Smooth muscle cell of the umbilical artery (primary cell): ENCODE measurements at places on chromosomes 6 and 20. TPM values are rescaled to one million over a fixed set of nuclear protein-coding genes. Genes with fewer than 3 reads are reported as not detected.

The SOX4 gene
- total RNA-seq = 18.6 and 29.7 TPM in 2 replicates

The COL21A1 gene
- total RNA-seq = 0.05 and 0.30 TPM in 2 replicates

The DACT2 gene
- not detected in 2 replicates for total RNA-seq

The PAQR8 gene
- total RNA-seq = 4.8 and 5.3 TPM in 2 replicates

The LEMD2 gene
- 54.9 and 58.3 TPM in 2 replicates for total RNA-seq

The TNNC2 gene
- total RNA-seq = not detected in 2 replicates

The C6orf15 gene
- total RNA-seq = not detected in 2 replicates

The GSTA3 gene
- not detected in 2 replicates for total RNA-seq

The VSX1 gene
- not detected in 2 replicates for total RNA-seq

The GRM4 gene
- total RNA-seq = 0.23 and 0.30 TPM in 2 replicates

The CLDN20 gene
- not detected in 2 replicates for total RNA-seq

The DAAM2 gene
- 1.2 and 1.4 TPM in 2 replicates for total RNA-seq

The RAET1L gene
- not detected in 2 replicates for total RNA-seq

The MYLK2 gene
- 0.14 TPM in 1 of 2 replicates, not detected in the other for total RNA-seq

The OR12D3 gene
- total RNA-seq = not detected in 2 replicates

The AVP gene
- total RNA-seq = not detected in 2 replicates

The ATP5F1E gene
- 19.4 and 23.8 TPM in 2 replicates for total RNA-seq

The ULBP3 gene
- 4.5 and 16.6 TPM in 2 replicates for total RNA-seq

The MANEA gene
- total RNA-seq = 15.1 and 17.3 TPM in 2 replicates

The HLA-DPA1 gene
- total RNA-seq = 0.30 TPM in 1 of 2 replicates, not detected in the other

The PAK5 gene
- total RNA-seq = not detected in 2 replicates

The GRM1 gene
- not detected in 2 replicates for total RNA-seq

The SPAG4 gene
- 18.6 and 31.5 TPM in 2 replicates for total RNA-seq

The DBNDD2 gene
- 0.30 and 1.2 TPM in 2 replicates for total RNA-seq

The POU3F2 gene
- not detected in 2 replicates for total RNA-seq

The SLC24A3 gene
- total RNA-seq = 6.5 and 25.3 TPM in 2 replicates

The GFOD1 gene
- total RNA-seq = 13.7 and 16.9 TPM in 2 replicates

The SLC35F1 gene
- total RNA-seq = not detected in 2 replicates
